ENCODE measurements at places on chromosomes 12 and 14.

- no peak for DNase-seq
Observed at GRCh38 chr12:19895246-19896020, 456.1 kb downstream of the AEBP2 start.

- no peak for DNase-seq
Observed at GRCh38 chr14:96208739-96209138, 4.1 kb downstream of the BDKRB2 start.

GRCh38 chr12:40672741-40673271 lies 19.4 kb upstream of the CNTN1 start:
- DNase-seq, result no peak

- no peak for DNase-seq
Observed at GRCh38 chr12:55641595-55641994, 4.9 kb downstream of the OR10P1 start.

DNA sequence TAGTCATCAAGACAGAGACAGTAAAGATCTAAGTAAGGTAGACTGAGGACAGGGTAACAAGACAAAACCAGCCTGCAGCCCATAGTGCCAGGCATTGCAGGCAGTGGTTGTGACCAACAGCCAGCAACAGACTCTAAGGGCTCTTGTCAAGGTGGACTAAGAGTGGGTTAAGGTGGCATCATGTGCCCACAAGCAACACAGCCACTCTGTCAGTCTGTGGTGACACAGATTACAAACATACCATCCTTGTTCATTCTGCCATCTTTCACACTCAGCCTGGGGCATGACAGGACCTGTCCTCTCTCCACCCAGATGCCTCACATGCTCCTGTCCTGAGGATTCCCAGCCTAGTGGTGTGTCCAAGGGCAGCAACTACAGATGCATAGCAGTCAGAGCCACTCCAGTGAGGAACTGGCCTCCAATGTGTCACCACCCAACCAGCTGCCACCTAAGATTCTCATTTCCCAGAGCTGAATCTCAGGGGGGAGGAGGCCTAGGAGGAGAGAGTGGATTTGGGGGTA lies 28.3 kb downstream of the VDR start:
- no peak for DNase-seq

DNA sequence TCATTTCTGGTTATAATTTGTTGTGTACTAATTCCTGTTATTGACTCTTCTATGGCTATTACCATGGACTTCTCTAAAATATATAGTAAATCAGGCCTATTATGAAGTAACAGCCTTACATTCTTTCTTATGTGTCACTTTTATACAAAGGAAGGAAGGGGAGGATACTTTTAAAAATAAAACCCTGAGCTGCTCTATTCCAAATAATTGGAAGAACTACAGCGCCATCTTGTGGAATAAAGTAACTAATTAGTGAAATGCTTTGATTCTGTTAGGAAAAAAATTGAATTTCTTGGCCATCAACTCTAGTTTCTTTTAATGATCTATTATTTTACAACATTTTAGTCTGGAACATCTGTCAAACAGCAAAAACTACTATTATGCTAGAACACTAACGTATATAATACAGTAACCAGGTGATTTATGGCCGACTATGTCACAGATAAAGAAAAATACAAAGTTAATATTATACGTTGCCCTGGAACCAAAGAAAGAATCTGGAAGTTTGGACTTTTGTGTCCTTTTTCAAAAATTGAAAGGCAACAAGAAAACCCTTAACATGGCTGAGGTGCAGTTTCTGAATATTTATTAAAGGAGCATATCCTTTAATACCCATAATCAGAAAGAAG lies 55.0 kb upstream of the NELL2 start:
- DNase-seq, result no peak

- DNase-seq, result no peak
Observed at GRCh38 chr14:36625014-36625413, 36.6 kb upstream of the PAX9 start.

- DNase-seq, result peak; percentile 74
Observed at GRCh38 chr14:50560931-50561285, 963 bp downstream of the ATL1 start.

- no peak for DNase-seq
Observed at GRCh38 chr12:72499244-72499643, 227.1 kb downstream of the TRHDE start.

DNA sequence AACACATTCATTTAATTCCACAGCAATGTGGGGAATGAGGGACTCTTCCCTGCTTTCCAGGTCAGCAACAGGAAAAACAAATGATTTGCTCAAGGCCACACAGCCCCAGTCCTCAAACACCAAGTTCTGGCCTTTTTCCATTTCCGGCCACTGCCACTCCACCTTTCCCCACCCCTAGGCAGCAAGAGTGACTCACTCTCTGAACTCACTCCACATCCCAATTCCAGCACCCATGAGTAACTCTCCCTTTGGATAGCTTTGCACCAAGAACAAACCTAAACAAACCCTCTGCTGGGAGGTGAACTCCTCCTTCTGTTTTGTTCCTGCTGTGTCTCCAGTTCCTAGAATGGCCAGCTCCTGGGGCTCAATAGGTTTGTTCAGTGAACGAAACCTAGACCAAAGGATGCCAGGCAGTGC lies 30.4 kb upstream of the PLEKHG6 start:
- no peak for DNase-seq

- no peak for DNase-seq
Observed at GRCh38 chr12:50569321-50569720, 64.5 kb downstream of the DIP2B start.

- DNase-seq, result peak; percentile 24
Observed at GRCh38 chr14:52950410-52950897, 396 bp downstream of the FERMT2 start.

DNA sequence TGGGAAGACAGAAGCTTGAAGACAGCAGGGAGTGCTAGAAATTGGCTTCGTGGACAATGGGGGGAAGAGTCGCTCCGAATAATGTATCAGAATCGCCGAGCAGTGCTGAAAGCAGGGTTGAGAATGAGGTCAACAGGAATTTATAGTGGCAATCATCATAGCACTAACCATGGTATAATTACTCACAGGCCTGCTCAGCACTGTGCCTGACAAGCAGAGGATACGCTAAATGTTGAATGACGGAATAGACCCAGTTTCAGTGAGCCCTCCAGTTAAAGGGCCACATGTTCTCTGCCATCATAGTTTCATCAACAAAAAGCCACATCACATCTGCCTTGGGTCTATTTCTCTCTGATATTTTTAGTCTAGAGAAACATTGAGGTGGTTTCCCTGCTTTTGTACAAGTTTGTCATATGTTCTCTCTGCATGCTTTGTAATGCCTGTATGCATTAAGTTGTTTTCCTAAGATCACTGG lies 130.3 kb upstream of the EGLN3 start:
- no peak for DNase-seq

- DNase-seq, result no peak
Observed at GRCh38 chr14:93078870-93079269, 36.9 kb downstream of the ITPK1 start.

GRCh38 chr12:113326775-113327395 lies 8.0 kb downstream of the SLC8B1 start:
- no peak for DNase-seq

DNA sequence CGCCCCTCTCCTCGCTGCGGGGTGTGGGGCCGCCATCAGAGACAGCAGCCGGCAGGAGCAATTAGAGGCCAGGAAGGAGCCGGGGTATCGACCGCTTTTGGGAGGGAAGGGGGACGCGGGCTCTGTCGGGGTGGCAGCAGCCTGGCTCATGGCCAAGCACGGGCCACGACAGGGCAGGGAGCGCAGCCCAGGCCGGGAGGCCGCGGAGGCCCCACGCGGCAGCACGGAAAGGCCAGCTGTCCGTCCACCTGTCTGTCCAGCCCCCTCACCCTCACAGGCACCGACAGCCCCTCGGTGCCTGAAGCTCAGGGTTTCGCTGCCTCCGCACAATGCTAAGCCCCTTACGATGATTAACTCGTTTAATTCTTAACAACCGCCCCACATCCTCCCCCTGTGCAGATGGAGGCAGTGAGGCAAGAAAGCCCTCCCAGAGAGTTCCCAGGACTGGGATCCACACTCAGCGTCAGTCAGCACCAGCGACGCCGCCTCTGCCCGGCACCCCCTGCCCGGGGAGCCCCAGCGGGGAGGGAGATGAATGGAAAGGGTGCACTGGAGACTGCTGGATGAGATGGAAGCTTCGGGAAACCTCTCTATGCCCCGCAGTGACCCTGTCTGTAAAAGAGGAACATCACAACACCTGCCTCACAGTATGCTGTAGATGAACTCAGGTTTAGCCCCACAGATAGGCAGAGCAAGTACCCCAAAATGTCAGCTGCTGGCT lies 23.7 kb downstream of the NCOR2 start:
- no peak for DNase-seq

DNA sequence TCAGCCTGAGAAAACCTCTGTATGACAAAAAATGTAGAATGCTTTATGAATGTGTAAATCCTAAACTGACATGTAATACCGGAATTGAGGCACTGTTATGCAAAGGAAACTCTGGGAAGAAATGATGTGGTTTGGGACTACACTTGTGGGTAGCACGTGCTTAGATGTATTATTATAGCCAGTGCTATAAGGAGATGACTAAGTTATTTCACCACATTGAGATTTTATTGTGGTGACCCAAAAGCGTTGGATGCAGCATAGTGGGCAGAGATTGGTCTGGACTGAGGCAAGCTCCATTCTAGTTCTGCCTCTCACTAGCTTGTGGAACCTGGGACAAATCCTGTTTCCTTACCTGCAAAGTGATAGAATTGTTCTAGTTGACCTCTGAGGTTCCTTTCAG lies 172.2 kb downstream of the SNAPC1 start:
- DNase-seq, result no peak

Data from activated CD8-positive, alpha-beta memory T cell treated with anti-CD3 and anti-CD28 coated beads, Interleukin-2, amount 50 U/mL, for 4 hours (primary cell).